ENCODE measurements at places on chromosomes 1 and 21.

DNA sequence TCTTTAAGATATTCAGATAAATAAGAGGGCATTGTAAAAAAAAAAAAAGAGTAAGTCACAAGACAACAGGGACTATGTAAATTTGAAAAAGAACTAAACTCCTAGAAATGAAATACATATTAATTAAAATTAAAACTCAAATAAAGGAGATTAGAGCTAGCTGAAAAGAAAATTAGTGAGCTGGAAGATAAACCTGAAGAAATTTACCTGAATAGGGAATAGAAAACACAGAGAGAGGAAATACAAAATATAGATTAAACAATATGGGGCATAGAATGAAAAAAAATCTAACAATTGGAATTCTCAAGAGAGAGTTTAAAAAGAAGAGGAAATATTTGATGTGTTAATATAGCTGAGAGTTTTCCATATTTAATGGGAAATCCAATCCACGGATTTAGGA lies 35.6 kb upstream of the TADA1 start:
- DNase-seq = no peak

DNA sequence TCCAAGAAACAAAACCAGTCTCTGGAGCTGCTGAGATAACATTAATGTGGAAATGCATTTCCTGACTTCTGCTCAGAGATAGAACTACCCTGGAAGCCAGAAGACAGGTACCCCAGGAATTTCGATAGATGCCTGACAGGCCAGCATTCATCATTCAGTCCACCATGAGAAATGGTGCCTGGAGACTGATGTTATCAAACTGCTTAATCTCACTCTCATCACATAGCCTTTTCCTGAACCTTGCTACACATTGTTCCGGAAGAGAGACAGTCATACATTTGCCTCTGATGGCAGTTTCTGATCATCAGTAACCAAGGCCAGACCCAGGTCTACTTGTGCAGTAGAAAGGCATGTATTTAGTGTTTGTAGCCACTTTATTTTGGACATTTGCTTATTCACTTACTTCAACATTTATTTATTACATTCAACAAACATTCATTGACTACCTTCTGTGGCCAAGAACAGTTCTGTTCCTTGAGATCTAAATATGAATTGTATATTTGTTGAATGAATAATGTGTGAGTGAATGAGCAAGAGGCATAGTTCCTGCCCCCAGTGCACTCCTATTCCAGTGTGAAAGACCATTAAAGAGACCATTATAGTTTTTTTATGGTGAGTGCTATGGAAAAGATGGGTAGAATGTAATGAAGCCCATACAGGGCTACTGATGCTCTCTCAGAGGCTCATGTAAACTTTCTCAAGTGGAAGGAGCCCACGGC lies 485.7 kb downstream of the NUF2 start:
- peak; percentile 76 for DNase-seq

DNA sequence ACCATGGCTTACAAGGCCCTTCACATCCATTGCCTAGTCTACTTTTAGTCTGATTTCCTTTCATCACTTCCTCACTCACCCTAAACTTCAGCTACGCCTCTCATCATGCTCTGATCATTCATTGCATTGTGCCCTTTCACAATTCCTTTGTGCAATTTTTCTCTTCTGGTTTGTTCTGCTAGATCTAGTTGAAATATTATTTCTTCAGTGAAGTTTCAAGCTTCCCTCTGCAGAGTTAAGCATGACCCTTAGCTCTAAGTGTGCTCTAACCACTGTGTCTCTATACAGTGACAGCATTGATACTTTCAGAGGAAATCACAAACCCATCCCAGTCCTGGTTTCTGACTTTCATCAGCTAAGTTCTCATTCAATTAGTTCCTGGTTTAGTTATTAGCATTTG lies 166.1 kb downstream of the PLA2G4A start:
- no peak for DNase-seq

DNA sequence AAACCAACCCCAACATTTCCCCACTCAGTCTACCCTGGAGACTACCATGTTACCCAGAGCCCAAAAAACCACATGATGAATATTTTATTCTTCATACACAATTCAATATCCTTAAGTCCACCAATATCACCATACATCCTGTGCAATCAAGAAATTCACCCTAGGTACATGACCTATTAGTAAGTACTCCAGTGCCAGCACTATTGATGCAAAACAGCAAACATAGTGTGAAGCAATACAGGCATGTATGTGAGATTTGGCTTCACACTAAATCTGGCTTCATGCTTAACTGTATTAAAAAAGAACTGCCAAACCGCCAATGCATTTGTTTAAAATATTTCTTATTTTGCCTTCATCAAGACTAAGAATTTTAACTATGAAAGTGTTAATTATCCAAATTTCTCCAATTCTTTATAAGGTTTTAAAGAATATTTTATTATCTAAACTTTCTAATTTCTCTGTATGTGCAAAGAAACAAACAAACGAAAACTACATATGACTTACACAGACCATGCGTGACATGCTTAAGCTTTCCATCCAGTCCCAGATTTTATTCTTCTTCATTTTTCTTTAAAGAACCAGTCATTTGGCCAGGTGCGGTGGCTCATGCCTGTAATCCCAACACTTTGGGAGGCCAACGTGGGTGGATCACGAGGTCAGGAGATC lies 22.4 kb upstream of the TMEM125 start:
- DNase-seq = no peak

- no peak for DNase-seq
Observed at GRCh38 chr1:160377585-160378206, 10.8 kb downstream of the NHLH1 start.

DNA sequence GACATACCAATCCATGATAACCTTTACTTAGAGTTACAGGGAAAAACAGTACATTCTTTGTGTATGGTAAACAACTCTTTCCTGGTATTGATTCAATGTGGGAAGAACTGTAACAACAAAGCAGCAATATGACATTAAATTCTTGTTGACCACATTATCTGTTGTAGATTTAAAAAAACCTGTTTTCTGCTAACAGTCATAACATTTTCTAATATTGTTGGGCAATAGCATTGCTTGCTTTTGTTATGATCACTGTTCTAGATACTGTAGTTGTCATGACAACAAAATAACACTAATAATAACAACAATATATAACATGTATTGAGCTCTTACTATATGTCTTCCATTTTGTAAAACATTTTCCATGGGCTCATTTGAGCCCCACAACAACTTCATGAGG lies 54.2 kb downstream of the PDE4B start:
- no peak for DNase-seq

DNA sequence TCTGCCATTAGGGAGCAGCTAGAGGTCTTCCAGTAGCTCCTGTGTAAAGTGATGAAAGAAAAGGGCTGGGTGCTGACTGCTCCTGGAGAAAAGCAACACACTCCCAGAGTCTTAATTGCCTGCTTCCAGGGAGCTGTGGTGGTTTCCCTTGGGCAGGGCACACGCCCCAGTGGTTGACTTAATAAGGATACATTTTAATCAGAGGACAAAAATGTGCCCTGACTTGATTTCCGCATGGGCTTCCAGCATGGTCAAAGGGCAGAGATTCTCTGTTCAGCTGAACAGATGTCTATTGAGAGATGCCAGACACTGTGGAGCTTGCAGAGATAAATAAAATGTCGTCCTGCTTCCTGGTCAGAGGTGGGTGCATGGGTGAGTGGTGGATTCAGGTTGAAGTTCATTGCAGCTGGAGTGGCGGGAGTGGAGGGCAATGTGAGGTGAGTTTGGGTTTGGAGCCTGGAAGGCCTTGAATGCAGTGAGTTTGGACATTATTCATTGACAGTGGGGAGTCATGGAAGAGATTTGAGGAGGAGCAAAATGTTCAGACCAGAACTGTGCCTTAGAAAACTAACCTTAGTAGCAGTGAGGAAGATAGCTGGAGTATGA lies 16.0 kb downstream of the QSOX1 start:
- DNase-seq = no peak

DNA sequence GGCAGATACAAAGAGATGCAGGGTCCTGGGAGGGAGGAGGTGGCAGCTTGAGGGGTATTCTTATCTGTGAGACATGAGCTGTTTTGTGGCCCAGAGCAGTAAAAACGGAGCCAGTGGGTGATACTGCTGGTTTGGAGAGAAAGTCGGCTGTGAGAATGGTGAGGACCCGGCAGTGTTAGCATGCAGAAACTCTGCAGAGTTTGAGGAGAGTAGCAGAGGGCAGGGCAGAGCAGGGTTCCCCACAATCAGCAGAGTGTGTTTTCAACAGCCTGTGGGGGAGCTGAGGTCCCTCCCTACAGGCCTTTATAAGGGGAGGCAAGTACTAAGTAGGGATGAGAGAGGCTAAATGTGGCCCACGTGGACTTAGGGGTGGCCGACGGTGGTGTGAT lies 423 bp downstream of the SLAMF8 start:
- no peak for DNase-seq

DNA sequence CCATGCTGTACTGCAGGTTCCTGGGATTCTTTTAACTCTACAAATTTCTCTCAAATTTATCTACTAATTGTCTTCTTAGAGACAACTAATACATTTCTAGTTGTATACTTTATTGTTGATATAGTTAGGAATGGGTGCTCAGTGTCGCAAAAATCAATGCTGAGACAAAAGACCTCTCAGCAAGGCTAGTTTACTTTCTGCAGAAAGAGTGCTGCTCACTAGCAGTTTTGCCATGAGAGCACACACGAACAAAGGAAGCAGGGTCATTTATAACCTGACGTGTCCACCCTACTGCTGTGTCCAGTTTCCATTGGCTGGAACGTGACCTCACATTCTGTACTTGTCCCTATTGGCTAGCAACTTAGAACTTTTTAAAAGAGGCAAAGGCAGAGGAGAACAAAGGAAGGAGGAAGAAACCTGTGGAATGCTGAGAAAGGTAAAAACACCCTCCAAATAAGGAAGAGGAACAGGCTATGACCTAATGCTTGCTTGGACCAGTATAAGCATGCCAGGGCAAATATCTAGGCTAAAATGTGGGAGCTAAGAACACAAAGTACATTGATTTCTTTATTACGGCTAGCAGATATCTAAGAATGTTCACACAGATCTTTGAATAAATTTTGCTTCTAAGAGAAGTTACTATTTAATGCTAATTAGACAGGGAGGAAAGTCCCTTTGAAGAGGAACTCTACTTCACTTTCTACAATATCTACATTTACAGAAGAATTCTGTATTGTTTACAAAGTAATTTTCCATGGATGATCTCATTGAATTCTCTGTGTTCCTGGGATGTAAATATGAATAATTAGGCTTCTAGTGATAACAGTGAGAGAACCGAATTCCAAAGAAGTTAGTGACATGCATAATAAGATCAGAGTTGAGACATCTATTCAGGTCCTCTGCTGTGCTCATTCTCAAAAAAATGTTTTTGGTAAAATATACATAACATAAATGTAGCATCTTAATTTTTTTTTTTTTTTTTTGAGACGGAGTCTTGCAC lies 86.0 kb upstream of the MAP10 start:
- no peak for DNase-seq

DNA sequence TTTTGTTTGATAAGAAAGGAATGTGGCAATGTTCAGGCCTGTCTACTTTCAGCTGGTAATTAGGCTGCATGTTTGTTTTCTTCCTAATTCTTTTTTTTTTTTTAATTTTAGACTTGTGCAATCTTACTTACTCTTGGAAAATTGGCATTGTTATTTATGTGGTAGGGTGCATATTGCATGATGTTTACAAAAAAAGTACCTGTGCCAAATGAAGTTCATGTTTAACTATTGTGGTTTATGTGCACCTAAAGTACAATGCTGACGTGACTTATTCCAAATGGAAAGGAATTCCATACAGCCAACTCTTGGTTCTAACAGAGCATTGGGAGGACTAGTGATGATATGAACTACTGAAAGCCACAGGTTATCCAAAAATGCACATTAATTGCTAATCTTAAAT lies 51.0 kb downstream of the KCNK2 start:
- DNase-seq = no peak

- DNase-seq = no peak
Observed at GRCh38 chr1:109637446-109637845, 17.8 kb downstream of the AMPD2 start.

DNA sequence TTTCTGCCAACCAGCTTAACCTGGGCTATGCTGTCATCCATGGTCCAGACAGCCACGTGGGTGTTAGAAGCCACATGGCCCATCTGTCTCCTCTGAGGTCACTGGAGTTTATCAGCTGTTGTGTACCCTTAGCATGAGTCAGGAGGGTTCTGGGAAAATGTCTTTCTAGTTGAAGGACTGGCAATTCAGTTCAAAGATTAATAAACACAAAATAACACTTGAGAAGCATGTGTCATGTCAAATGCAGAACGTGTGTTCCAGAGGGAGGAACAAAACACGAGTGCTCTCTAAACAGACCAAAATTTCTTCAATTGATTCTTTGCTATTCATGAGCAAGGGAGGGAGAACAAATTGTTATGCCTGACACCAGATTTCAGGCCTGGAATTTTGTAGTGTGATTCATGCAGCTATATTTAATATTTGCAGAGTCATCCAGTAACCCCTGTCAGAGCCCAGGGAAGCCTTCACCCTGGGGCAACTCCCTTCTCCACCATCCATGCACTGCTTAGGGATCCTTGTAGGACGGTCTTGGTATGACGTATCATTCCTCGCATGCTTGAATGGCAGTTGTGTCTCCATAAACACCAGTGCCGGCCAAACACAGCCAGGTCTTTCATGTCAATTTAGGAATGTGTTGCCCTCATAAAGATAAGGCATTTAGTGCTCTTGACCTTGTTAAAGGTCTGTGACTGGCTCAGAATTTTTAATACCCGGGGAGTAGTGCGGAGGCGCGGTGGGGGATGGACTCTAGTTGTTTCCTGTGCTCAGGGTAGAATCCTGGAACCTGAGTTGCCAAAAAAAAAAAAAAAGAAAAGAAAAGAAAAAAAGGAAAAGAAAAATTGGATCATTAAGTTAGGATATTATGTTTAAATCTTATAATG lies 27.7 kb upstream of the DYRK1A start:
- DNase-seq = no peak

GRCh38 chr1:42086146-42086545 lies 67.1 kb upstream of the GUCA2B start:
- no peak for DNase-seq

- DNase-seq = no peak
Observed at GRCh38 chr1:4121293-4121684, 221.2 kb upstream of the C1orf174 start.

DNA sequence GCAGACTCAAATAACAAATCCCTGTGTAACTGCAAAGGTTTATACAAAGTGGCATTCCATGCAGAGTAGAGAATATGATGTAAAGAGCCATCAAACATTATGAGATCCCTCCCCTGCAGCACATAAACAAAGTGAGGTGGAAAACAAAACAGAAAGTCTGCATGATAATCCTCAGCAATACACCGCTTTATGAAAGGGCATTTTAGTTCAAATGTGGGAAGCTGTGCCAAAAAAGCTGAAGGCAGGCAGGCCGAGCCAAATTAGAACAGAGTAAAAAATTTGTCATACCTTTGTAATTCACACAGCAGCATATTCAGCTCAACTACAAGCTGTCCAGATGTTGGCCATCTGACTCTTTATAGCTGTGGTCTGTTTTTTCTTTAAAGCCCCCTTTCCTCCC lies 113.5 kb downstream of the LHX9 start:
- DNase-seq = no peak

DNA sequence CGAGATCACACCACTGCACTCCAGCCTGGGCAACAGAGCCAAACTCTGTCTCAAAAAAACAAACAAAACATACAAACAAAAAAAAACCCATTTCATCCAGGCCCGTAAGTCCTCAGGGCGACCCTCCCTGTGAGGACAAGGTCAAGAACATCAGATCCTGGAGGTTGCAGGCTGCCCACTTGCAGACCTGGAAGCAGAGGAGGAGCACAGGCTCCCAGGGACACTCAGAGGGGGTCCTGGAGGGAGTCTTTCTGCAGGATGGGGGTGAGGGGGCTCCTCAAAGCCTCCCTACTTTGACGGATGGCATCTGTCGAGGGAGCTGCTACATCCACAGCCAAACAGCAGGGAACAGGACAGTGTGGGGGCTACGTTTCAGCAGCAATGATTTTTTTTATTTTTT lies 47.2 kb downstream of the RIPK4 start:
- DNase-seq = no peak

Measured in NCI-H526 treated with DMSO at 0.1 percent for 48 hours (cell line).